ENCODE measurements at places on chromosomes 13 and 19.

- DNase-seq = no peak
These were observed 411.8 kb downstream of the ZNF536 start for GRCh38 chr19:30783936-30784335.

DNA sequence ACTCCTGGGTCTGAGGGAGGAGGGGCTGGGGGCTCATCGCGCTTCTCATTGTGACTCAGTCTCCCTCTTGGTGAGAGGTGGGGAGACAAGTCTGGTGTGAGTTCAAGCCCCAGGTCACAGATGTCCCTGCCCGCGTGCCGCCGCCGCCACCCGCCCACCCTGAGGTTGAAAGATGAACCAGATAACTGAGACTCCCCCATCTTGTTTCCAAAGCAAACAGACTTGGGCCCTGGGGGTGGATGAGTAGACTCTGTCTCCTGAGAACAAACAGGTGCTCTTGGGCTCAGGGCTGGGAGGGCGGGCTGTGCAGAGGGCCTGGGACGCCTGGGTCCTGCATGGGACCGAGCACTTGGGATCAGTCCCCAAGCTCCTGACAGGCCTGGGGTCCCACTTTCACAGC, 567 bp downstream of the SBK2 start:
- DNase-seq = no peak

- DNase-seq = no peak
These were observed 36.4 kb downstream of the EPS15L1 start for GRCh38 chr19:16435238-16435917.

GRCh38 chr13:43026262-43026661, 2.9 kb downstream of the DNAJC15 start:
- no peak for DNase-seq

DNA sequence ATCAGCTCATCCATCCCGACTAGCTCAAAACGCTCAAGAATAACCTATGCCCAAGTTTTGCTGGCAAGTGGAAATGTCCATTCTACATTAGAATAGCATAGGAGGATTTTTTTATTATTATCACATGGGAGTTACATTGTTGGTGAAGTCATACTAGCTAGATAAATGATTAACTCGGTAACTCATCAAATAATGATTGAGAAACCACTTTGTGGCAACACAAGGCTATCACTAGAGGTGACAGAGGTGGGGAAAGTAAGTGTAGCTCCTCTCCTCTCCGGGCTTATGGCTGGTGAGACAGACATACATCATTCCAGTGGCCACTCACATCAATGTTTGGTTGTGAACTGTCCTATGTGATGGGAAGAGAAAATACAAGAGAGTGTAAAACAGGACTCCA, 161.6 kb downstream of the ZIC5 start:
- no peak for DNase-seq

DNA sequence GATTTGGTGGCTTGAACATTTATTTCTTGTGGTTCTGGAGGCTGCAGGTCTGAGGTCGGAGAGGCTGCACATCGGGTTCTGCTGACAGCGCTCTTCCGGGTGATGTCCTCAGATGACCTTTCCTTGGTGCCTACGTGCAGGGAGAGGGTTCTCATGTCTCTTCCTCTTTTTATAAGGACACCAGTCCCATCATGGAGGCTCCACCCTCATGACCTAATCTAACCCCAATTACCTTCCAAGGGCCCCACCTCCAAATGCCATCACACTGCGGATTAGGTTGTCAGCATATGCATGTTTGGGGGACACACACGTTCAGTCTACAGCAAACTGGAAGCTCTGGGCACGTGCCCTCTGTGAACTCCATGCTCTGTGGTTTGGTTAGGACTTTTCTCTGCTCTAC, 338.6 kb downstream of the FGF9 start:
- DNase-seq = no peak

GRCh38 chr13:60329221-60329923, 67.6 kb upstream of the TDRD3 start:
- peak; percentile 22 for DNase-seq

DNA sequence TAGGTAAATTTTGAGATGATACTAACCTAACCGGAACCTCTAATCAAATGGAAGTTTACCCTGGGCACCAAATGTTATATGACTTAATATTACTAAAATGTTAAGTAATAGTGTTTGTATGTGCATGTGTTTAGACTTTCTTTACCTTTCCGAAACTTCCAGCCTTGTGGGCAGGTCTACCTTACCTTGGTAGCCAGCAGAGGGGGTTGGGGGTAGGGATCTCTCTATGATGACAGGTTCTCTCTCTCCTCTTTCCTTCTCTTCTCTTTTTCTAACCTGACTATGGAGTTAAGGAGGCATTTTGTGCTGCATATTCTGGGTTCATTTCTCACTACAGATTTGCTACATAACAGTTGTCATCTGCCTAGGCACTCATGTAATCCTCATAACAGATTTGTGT, 6.8 kb upstream of the FRY start:
- DNase-seq = no peak

DNA sequence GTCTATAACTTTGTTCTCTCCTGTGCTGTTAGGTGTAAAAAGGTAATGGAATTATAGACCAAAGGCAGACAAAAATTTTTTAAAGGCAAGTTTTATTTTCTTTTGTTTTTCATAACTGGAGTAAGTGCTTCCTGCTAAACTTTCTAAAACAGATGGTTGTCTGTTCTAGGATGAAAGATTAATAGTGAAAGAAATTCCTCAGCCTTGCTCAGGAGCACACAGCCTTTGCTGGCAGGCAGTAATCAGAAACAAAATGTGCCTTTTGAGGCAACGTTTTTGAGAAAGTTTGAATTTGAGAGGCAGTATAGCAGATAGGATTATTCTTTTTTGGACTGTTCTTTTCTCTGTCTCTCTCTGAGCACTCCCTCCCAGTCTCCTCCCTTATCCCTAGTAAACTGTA, 2749.5 kb downstream of the PCDH9 start:
- DNase-seq = no peak

Data from activated CD4-positive, alpha-beta T cell treated with anti-CD3 and anti-CD28 coated beads, Interleukin-10, Interleukin-2, amounts not matched to agents 100 ng/mL and 50 ng/mL, durations not matched to agents 16 hours and 8 hours (primary cell).